ENCODE measurements at places on chromosomes 1 and 21. TPM values are rescaled to one million over a fixed set of nuclear protein-coding genes. Genes with fewer than 3 reads are reported as not detected.

- no peak for DNase-seq
Observed at GRCh38 chr1:119139403-119139802, 1.1 kb downstream of the WARS2 start.

The USH2A gene
- under 0.01 TPM for total RNA-seq

GRCh38 chr1:186208405-186209129 is 166.5 kb downstream of the TPR start:
- no peak for DNase-seq

DNA sequence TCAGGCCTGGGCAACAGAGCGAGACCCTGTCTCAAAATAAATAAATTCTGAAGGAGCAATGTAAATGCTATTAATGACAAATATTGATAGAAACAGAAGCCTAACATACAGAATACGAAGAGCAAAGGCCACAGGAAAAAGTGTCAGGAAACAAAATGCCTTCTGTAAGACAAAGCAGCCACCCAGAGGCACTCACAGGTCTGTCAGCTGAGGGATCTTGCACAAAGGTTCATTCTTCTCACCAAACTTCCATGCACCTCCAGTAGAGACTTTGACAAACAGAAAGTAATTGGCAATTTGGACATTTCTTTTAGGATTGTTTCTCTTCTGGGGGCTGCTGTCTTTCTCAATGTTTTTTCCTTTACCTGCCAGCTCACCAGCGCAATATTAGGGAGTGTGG is 1.2 kb upstream of the ALDH9A1 start:
- no peak for DNase-seq

DNA sequence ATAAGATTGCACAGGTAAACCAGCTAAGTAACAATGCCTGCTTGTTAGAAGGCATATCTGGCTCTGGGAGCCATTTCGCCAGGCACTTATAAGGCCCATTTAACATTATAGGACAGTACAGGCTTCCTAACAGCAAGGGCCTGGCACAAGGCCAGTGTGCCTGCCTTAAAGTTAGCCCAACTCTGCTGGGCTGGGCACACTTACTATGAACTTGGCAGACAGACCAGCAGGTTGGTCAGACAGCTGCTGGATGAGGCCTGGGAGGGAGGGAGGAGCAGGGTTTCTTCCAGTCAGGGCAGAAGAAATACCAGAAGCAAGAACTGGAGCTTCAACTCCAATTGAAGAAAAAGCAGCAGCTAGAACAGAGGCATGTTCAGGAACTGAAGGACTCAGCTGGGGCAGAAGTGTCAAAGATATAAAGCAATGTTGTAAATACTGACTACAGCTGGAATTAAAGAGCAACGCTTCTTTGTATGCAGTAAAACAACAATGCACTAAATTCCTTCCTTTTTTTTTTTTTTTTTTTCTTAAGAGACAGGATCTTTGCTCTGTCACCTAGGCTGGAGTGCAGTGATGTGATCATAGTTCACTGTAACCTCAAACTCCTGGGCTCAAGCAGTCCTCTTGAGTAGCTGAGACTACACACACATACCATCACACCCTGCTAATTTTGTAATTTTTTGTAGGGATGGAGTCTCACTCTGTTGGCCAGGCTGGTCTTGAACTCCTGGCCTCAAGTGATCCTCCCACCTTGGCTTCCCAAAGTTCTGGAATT is 4.9 kb downstream of the CACHD1 start:
- DNase-seq, result peak; percentile 10

The ADAM30 gene
- not detected for total RNA-seq

The HHIPL2 gene
- total RNA-seq, result 1.4 TPM

DNA sequence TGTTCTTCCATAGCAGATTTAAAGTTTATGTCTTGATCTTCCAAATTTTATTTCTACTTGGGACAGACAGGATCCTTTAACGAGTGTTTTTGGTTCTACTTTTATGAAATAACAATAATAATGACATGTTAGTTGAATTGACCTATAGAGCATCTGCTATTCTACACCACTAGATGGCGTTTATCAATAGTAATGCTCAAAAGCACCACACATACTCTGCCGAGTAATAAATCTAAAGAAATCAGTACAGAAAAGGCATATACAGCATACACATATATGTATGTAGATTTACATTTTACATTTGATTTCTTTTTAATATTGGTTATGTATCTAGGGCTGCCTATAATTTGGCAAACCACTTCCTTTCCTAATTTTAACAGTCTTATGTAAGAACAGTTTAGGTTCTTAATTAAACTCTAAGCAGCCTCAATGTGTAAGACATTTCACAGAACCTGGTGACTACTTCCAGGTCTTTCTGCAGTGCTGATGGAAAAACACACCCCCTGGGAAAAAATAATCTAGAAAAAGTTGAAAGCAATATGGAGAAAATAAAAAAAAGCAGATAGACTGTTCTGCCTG is 5.9 kb upstream of the SIPA1L2 start:
- DNase-seq, result peak; percentile 43

DNA sequence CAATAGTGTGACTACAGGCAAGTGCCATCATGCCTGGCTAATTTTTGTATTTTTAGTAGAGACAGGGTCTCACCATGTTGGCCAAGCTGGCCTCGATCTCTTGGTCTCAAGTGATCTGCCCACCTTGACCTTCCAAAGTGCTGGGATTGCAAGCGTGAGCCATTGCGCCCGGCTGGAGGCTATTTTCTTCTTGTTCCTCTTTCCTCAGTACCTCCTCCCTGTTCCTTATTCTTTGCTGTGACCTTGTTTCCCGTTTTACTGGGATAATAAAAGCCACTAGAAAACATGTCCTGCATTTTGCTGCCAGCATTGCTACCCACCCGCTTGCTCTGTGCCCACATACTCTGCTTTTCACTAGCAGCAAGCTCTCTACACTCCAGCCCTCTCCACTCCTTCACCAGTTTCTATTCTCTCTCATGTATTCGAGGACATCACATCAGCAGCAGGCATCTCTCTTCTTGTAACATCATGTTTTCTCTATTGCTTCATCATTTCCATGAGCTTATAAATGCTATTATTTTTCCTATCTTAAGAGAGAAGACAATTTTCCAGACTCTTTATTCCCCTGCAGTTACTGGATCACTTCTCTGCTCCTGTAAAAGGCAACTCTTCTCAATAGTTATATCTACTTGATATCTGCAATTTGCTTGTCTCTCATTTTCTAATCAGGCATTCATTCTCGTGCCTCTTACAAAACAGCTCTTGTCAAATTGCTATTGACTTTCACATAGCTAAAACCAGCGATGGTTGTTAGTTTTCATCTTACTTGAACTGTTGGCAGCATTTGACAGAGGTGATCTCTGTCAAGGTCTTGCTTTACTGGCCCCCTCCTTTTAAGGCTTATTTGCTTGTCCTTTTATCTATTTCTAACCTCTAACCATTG is 34.5 kb upstream of the C21orf91 start:
- no peak for DNase-seq

DNA sequence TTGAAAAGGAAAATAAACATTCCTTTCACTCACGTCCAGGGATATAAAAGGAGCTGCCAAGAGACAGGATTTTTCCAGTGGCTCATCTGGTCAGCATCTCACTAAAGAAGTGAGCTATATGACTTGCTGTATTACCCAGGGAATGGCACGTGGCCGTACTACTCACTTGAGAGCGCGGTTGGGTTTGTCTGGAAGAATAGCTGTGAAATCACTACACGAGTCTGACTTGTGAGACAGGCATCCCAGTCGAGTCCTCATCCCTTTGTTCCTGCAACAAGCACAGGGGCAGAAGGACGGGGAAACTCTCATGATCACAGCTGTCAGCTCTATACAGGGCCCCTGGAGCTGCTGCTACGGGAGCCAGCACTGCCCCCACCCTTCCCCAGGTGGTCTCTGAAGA is 17.7 kb downstream of the RGS8 start:
- DNase-seq, result no peak

The RGS1 gene
- 0.11 TPM for total RNA-seq

The TNFSF18 gene
- total RNA-seq, result 0.90 TPM

- DNase-seq, result peak; percentile 98
Observed at GRCh38 chr1:192539297-192540092, 36.1 kb upstream of the RGS1 start.

The RAB4A gene
- 17.1 TPM for total RNA-seq
